ENCODE measurements at places on chromosomes 1 and 21.
A peak's percentile ranks its signal among the peaks of the same experiment; 100 is the strongest.

DNA sequence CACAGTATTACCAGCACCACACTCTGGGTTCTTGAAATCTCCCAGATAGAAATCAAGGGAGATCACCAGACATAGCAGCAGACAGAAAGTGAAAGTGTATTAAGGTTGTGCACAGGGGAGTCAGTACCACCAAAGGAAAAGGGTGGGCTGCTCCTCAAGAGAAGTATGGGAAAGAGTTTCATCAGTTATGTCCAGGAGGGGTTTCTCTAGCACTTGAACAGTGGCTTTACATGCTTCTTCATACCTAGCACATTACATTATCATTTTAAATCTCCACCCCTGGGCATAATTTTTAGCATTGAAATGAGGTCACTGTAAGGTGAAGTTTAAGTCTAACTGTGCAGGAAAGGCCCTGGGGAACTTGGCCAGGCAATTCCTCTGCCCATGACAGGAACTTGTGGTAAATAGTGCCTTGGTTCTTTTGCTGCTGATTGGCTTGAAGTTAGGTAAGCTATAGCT is 601.0 kb downstream of the NUF2 start:
- DNase-seq = peak; percentile 68

- DNase-seq = no peak
Observed at GRCh38 chr21:44295646-44296045, 4.2 kb upstream of the PFKL start.

DNA sequence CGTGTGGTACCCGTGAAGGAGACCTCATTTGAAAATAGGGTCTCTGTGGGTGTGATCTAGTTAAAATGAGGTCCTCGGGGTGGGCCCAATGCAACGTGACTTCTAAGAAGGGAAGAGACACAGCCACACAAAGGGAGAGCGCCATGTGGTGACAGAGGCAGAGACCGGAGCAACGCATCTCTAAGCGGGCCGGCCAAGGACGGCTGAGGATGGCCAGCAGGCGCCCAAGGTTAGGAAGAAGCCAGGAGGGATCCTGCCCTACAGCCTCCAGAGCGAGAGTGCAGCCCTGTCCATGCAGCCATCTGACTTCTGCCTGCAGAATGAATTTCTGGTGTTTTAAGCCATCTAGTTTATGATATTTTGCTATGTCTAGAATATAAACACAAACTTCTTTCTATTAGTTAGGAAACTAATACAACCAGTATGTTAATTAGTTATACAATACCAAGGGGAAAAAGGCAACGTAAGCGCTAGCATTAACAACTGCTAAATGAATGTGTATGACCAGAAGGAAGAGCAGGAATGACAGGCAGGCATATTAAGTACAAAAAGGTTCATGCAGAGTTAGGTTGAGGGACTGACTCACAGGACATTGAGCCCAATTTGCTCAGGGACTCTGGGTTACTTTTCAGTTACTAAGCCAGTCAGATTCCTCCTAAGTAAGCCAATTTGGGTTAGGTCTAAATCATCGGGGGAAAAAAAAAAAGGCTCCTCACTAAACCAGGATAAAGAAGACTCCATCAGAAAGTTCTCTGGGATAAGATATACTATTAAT is 4.1 kb downstream of the CEP104 start:
- no peak for DNase-seq

- peak; percentile 66 for DNase-seq
Observed at GRCh38 chr1:24201941-24202440, 14.9 kb upstream of the IFNLR1 start.

- DNase-seq = no peak
Observed at GRCh38 chr1:187032982-187033692, 204.4 kb downstream of the PLA2G4A start.

GRCh38 chr1:232227306-232227705 is 402.6 kb downstream of the SIPA1L2 start:
- DNase-seq = no peak

GRCh38 chr1:236688705-236689104 is 2.4 kb downstream of the ACTN2 start:
- no peak for DNase-seq

GRCh38 chr1:230425252-230426091 is 660 bp downstream of the PGBD5 start:
- DNase-seq = no peak

- DNase-seq = no peak
Observed at GRCh38 chr21:45570071-45570470, 27.8 kb upstream of the SLC19A1 start.

DNA sequence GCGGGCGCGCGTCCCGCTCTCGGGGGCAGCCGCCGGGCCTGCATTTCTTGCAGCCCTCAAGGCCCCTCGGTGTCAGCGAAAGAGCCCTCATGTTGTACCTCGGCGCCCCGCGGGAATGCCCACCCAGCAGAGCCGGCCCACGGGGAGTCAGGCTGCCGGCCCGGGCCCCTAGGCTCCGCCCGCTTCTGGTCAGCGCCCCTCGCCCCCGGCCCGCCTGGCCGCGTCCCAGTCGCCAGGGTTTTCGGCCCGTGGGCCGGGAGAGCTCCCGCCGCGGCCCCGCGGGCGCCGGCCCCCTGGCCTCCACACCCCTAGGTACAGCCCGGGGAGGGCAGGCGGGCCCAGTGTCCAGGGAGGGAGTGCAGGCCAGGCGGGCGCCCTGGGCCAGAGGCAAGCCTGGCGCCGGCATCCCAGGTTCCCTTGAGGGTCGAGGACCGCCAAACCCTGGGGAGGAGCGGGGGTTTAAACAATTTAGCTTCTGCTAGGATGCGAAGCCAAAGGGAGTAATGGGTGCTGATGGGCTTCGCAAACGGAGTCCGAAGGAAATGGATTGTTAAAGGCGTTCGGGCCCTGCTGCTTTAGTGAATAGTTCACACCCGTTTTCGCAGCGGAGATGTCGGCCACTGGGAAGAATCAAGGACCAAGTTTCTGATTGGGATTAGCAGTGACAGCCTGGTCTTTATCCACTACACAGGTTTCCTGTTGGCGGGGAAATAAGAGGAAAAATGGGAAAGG is 486 bp upstream of the KCNA3 start:
- DNase-seq = no peak

- DNase-seq = no peak
Observed at GRCh38 chr1:167469280-167469965, 48.9 kb downstream of the CD247 start.

GRCh38 chr1:45522324-45523104 is 830 bp upstream of the PRDX1 start:
- no peak for DNase-seq

- peak; percentile 86 for DNase-seq
Observed at GRCh38 chr1:153535242-153536011, at the start of gene S100A6. S100A6 (minus strand) TSS chr1:153535991; CDS start chr1:153535339, 652 bp downstream.

- DNase-seq = no peak
Observed at GRCh38 chr1:153711026-153711425, 16.8 kb upstream of the INTS3 start.

GRCh38 chr1:44603718-44604117 is 70.6 kb downstream of the TMEM53 start:
- DNase-seq = no peak

GRCh38 chr21:23152130-23152529 is 2153.9 kb downstream of the NCAM2 start:
- DNase-seq = no peak

DNA sequence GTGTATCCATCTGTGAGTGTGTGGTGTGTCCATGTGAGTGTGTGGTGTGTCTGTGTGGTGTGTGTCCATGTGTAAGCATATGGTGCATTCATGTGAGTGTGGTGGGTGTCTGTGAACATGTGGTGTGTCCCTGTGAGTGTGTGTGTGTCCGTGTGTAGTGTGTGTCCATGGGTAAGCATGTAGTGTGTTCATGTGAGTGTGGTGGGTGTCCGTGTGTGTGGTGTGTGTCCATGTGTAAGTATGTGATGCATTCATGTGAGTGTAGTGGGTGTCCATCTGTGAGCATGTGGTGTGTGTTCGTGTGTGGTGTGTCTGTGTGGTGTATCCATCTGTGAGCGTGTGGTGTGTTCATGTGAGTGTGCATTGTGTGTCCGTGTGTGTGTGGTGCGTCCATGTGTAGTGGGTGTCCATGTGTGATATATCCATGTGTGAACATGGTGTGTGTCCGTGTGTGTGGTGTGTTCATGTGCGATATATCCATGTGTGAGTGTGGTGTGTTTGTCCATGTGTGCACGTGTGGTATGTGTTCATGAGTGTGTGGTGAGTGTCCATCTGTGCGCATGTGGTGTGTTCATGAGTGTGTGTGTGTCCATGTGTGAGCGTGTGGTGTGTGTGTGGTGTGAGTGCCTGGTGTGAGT is 12.3 kb downstream of the SLC19A1 start:
- no peak for DNase-seq

GRCh38 chr1:33151116-33151515 is 30.7 kb downstream of the TRIM62 start:
- peak; percentile 37 for DNase-seq

GRCh38 chr1:185062710-185063370 is 17.5 kb downstream of the RNF2 start:
- DNase-seq = peak; percentile 52

DNA sequence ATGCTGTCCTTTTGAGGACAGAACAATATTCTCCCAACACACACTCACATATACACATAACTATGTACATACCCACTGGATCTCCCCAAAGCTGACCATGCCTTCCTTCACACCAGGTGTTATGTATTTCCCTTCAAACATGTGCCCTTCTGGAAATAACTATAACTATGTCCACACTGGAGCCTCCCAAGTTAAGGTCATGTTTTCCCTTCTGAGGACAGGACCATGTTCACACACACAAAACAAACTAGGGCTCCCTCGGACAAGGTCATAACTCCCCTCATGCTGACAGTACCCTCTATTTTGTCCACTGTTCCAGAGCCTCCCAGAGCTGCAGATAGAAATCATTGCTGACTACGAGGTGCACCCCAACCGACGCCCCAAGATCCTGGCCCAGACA is 7.8 kb downstream of the MMACHC start:
- DNase-seq = no peak

DNA sequence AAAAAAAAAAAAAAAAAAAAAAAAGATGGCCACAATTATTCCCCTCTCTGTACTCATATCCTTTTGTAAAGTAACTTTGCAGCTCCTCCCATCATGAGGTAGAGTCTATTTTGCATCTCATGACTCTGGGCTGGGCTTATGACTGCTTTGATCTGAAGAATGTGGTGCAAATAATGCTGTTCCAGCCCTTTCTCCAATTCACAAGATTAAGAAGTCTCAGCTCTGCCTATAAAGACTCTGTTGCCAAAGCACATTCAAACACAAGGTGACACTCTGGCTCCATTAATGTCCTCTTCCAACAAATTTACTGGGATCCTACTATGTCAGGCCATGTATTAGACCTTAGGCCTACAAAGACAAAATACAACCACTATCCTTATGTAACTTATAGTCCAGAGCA is 64.8 kb upstream of the PTCH2 start:
- DNase-seq = peak; percentile 6

DNA sequence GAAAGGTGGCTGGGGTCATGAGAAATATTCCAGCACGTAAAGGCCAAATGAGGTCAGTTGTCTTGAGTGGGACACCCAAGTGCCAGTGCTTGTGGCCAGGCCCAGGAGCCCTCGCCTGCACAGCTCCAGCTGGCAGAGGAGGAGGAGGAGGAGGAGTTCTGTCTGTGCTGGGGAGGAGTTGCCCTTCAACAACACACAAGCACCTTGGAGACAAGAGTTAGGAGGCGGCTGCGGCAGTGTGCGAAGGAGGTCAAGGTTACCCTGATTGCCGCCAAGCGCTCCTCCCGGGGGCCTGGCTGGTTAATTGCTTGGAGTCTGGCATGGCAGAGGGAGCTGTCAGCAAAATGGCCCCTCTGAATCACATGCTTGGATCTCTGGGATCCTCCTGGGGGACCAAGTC is 45.1 kb downstream of the GRIK3 start:
- DNase-seq = no peak

- DNase-seq = no peak
Observed at GRCh38 chr1:27660300-27660835, 11.6 kb downstream of the IFI6 start.

- DNase-seq = no peak
Observed at GRCh38 chr21:31922881-31923280, 50.1 kb downstream of the HUNK start.

- DNase-seq = no peak
Observed at GRCh38 chr21:14880922-14881321, 183.9 kb downstream of the NRIP1 start.

- DNase-seq = no peak
Observed at GRCh38 chr1:187413405-187414169, 584.8 kb downstream of the PLA2G4A start.

DNA sequence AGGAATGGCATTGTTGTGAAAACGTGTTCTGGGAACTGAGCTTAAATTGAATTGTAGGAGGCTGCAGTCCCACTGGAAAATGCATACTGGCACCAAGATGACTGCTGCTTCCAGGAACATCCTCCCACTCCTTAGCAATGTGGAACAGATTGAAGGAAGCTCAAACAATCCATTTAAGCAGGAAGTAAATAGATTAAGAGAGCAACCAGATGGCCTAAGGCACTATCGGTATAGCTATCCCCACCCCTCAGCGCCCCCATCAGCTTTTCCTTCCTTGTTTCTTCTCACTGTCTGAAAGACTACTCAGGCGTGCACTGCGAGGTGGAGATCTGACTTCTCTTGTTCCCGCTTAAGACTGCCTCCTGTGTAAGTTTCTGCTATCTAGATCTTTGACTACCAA is 4.0 kb upstream of the IFI16 start:
- DNase-seq = peak; percentile 43

DNA sequence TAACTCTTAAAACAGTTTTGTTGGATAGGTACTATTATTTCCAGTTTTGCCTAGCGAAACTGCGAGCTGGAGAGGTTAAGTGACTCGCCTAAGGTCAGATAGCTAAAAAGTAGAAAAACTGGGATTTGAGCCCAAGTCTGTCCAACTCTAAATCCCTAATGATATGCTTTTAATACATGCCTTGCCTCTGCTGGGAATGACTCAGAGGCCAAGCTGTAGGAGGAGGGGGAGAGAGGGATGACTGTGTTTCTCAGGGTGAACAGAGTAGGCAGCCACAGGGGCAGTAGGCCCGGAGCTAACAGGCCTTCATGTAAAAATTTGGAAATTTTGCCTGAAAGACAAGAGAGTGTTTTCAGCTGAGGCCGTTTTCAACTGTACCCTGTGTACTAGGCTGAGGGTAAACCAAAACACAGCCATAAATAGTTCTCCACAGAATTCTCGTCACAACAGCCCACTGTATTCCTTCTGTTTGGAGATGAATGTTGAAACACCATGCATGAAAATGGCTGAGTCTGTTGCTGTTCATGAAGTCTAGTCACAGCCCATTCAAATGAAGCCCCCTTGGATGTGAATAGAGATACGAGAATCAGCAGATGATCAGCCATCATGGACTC is 107.5 kb upstream of the HOOK1 start:
- no peak for DNase-seq

Data from hematopoietic multipotent progenitor cell treated with erythropoietin and hydrocortisone succinate and interleukin-3 and kit ligand, for 4 days (in vitro differentiated cells).